ENCODE measurements at places on chromosomes 12 and 14. TPM values are rescaled to one million over a fixed set of nuclear protein-coding genes. Genes with fewer than 3 reads are reported as not detected.

DNA sequence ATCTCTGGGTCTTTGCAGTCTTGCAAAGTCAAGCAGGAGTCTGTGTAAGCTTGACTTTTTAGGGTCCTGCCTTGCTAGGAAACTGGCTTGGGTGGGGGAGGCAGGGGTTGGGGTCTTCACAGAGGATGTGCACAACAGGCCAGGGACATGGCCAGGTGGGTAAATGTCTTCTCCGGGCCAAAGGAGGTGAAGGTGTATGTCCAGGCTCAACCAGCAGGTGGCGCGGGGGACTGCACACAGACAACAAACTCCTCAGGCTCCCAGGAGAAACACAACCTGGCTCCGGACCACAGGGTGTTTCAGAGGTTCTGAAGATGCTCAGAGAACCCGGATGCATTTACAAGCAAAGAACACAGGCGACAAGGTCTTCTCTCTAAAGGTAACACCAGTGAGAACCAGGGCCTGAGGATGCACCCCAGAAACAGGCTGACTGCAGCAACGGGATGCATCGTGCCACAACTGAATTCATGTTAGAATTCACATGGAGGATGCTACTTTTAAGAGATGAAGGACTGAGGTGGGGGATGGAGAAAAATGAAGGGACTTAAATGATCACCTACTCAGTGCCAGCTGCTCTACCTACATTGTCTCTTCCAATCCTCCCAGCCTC lies 56.0 kb downstream of the PLEKHG3 start:
- peak; percentile 11 for DNase-seq

DNA sequence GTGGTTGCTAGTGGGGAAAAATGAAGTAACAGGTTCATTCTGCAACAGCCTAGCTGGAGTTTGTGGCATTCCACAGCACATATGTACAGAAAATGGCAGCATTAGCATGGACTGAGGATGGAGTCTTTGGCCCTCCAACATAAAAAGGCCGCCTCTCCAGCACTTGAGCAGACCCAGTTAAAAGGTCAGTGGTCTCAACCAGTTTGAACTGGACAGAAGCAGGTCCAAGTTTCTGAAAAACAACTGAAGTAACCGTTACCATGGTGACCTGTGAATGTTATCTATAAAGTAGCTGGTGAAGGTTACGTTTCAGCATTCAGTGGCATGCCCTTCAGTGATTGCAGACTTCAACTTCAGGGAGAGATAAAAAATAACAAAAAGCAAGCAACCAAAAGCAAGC lies 34.1 kb upstream of the OR10AD1 start:
- no peak for DNase-seq

- no peak for DNase-seq
Observed at GRCh38 chr12:116385486-116386217, 108.2 kb upstream of the MED13L start.

DNA sequence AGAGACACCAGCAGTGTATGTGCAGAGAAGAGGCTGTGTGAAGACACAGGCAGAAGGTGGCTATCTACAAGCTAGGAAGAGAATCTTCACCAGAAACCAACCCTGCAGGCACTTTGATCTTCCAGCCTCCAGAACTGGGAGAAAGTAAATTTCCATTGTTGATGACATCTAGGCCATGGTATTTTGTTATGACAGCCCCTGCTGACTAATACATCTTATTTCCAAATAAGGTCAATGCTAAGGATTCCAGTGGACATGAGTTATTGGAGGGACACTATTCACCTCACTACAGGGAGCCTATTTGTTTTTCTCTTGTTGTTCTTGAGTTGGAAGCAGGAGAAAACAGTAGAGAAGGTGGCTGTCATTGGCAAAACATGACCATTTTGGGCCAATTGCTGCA lies 88.5 kb upstream of the RIN3 start:
- DNase-seq = no peak

GRCh38 chr14:72610096-72610830 lies 283.6 kb downstream of the DPF3 start:
- no peak for DNase-seq

DNA sequence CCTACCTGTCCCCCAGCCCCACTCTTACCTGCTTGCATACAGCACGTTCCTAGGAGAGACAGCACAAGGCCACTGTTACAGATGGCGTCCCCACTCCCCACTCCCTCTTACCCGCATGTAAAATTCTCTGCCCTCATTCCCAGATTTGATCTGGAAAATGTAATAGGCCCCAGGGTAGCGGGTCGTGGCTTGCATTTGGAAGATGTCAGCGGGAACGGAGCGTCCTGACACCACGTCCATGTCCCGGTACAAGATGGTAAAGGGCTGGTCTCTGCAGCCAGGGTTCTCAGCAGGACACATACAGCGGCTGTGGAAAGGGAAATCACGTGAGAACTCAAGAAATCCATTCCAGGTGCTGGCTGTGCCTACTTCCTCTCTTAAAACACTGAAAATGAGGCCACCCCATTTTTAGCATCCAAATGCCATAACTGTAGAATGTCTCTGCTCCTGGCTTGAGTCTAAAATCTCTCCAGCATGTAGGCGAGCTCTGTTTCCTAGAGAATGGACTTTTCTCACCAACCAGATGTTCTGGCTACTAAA lies 10.1 kb upstream of the TC2N start:
- no peak for DNase-seq

DNA sequence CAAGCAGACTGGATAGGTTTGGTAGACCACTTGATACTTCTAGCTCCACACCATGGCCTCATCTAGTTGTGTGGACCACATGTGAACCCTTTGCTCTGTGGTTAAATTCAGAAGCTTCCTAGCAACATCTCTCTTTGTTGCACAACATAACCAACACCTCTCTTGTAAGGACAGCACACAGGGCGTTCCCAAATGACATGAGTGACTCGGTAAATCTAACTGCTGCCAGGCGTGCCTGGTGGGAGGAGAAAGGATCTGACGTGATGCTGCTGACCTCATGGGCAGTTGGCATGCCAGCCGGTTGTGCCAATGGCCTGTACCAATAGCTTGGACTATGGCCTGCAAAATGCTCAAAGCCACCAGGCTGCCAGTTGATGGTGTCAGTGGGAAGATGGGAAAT lies 93.8 kb downstream of the CPSF2 start:
- no peak for DNase-seq

GRCh38 chr12:83827860-83828259 lies 1084.7 kb downstream of the SLC6A15 start:
- DNase-seq = no peak

GRCh38 chr12:53213348-53213747 lies 6.3 kb upstream of the ITGB7 start:
- peak; percentile 78 for DNase-seq

Gene P2RX2
- polyA plus RNA-seq = not detected

Gene PRPF40B
- 3.4 TPM for polyA plus RNA-seq

Gene SMCO2
- not detected for polyA plus RNA-seq

Gene FAIM2
- polyA plus RNA-seq = not detected

Gene FAM90A1
- polyA plus RNA-seq = not detected
